ENCODE measurements at places on chromosomes 5 and 9.
A peak's percentile ranks its signal among the peaks of the same experiment; 100 is the strongest.

- no peak for DNase-seq
Observed at GRCh38 chr5:17364987-17365810, 132.8 kb upstream of the TAF11L2 start.

DNA sequence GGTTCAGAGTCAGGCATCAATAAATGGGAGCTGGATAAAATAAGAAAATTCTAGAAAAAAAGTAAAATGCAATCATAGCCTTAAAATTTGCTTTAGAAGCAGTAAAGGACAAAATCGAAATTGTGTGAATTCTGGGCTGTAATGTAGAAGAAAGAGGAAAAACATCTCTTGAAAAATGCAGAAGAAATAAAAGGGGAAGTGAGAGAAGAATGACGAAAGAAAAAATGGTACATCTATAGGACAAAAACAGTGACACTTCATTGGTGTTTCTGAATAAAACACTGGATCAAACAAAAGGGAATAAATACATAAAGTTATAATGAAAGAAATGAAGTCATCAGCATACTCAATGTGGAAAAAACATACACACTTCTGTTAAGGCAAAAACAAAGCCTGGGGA lies 642.3 kb downstream of the ACTL7B start:
- no peak for DNase-seq

- DNase-seq: no peak
Observed at GRCh38 chr5:150293091-150293941, 3.7 kb upstream of the CAMK2A start.

GRCh38 chr9:106451223-106451622 lies 411.7 kb upstream of the ZNF462 start:
- no peak for DNase-seq

DNA sequence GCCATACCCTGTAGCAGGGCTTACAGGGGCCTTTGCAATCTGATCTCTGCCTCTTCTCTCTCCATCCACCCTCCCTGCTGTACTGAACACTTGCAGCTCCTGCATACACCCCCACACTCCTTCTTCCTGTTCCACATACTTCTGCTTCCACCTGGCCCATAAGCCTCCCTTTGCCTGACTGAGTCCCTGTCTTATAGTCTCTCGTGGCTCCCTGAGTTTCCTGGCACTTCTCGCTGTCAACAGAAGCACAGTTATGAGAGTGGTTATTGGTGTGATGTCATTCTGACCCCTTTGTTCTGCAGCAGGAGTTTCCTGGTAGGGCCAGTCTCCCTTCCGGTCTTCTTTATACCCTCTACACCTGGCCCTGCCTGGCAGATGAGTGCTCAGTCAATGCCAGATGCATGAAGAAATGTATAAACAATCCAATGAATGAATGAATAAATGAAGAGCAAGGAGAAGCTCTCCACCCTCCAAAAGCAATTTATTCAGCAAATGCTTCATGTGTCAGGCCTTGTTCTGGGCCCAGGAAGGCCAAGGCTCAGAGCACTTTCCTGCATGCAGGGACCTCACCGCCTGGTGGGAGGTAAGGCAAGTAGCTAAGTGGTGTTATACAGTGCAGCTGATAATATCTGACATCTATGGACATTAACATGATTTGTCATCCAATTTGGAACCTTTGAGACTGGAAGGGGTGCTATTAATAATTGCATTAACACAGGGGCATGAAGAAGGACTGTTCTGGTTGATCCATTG lies 20.5 kb upstream of the CSF1R start:
- DNase-seq: no peak

DNA sequence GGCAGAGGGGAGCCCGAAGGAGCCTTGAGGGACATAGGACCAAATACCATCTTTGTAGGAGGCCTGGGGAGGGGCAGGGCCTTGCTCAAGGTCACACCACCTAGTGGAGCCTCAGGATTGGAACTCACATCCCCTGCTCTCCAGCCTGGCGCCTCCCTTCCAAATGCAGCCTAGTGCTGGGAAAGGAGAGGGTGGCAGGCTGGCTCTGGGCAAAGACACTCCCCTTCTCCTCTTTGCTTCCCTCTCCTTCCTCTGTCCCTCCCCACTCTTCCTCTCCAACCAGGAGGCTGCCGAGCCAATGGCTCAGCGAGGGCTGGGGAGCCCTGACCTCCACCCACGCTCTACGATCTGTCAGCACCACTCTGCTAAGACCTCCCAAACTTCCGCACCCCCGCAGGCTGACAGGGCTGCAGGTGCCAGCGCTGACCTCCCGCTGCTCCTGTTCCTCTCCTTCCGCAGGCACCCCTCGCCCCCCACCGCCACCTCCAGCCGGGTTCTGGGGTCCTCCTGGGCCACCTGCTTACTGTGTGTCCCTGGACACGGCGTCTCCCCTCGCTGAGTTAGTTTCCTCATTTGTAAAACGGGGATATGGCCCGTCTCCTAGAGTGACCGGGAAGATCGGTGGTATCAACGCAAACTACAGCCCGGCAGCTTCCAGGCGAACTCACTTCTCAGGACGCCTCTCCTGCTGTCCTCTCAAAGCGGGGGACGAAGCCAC lies 52.9 kb downstream of the C9orf50 start:
- peak; percentile 85 for DNase-seq

DNA sequence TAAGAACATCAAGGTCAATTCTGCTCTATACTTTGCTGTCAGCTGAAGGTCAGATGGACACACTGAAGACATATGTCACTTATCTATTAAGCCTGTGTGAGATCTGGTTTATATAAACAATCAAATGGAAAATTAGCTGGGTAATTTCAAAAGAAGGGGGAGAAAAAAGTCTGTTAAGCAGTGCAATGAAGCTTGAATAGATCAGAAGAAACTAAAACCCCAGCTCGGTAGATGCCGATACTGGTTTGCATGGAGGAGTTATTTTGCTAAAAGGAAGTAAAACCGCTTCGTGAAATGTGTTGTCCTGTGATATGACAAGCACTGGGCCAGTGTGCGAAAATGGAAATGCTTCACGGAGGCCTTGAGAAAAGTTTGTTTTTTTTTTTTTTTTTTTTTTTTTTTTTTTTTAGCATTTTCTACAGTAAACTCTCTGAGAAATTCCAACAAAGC lies 148.8 kb downstream of the MEF2C start:
- DNase-seq: no peak

DNA sequence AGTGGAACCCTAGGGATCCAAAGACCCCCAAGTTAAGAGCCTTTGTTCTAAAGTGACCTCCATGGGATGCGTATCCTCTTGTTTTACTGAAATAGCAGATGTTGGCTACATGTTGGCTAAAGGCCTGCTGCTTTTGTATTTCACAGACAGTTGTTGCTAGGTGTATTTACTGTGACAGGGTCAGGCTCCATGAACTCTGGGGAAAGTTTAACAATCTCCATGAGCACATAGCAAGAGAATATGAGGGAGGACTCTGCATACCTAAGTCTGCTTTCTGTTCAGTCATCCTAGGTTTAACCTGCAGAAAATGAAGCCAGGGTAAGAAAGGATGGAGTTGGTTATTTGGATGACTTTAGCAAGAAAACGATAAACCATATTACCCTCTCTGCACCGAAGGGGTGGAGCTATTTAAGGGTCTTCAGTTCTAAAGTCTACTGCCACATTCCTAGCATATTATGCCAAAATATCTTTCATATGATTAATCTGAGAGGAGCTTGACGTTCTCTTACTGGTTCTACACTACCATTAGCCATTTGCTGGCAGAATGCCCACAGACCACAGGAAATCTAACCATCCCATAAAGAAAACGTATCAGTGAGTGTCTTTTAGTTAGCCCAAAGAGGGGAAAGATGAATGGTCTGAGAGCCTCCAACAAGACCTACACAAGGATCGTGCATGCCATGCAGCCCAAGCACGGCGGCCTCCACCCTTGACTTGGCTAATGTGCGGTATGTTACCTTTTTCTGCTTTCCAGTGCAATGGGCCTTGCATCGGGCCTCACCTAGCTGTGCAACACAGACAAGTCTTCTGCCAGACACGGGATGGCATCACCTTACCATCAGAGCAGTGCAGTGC lies 127.8 kb downstream of the SAXO1 start:
- peak; percentile 94 for DNase-seq

DNA sequence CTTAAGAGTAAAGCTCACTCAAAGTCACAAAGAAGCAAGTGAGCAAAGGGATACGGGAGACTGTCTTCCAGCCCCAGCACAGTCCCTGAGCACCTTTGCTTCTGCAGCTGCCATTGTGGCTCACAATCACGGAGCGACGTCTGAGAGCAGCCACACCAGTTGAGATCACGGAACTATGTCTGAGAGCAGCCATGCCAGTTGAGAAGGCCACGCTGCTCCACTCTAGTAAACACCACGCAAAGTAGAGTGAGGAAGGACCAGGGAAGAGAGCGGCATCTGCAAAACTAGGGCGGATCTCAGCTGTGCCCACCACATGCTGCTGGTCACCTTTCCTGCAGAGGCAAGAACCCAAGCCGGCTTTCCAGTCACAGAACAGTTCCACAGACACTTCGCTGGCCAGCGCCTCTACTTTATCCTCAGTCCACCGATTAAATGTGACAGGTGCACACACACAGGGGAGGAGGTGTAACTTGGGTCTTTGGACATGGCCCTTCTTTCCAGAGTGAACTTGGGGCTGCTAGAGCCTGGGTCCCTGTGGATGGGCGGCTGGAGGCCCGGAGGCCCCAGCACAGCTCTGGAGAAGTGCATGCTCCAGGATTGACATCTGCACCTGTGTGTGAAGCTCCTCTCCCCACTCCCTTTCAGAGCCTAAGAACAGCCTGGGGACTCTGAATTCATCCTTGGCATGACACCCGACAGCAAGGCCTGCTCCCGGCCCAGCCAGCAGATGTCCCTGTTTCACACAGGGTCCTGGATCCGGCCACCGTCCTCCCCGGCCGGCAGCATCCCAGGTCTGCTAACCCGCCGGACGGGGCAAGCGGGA lies 324.9 kb upstream of the IRX4 start:
- DNase-seq: peak; percentile 12

GRCh38 chr5:63686938-63687337 lies 275.3 kb downstream of the HTR1A start:
- DNase-seq: peak; percentile 9

- DNase-seq: peak; percentile 52
Observed at GRCh38 chr5:5291357-5291756, 131.1 kb upstream of the ICE1 start.

GRCh38 chr5:176189857-176190256 lies 48.4 kb upstream of the SIMC1 start:
- no peak for DNase-seq

GRCh38 chr5:111932628-111933027 lies 175.6 kb upstream of the NREP start:
- peak; percentile 50 for DNase-seq

GRCh38 chr9:134545543-134546245 lies 95.9 kb upstream of the COL5A1 start:
- DNase-seq: peak; percentile 96

Measured in fibroblast of skin of back (primary cell).